Mesangial cell (primary cell): ENCODE measurements at places on chromosomes 4 and X. TPM values are rescaled to one million over a fixed set of nuclear protein-coding genes. Genes with fewer than 3 reads are reported as not detected.

Gene GPRIN3
- total RNA-seq, result 0.81 and 3.5 TPM in 2 replicates

Gene DUSP21
- total RNA-seq, result not detected in 2 replicates

Gene GABRG1
- total RNA-seq, result not detected in 2 replicates

Gene ADGRG4
- total RNA-seq, result not detected in 2 replicates
